ENCODE measurements at places on chromosomes 6 and 20.
A peak's percentile ranks its signal among the peaks of the same experiment; 100 is the strongest.

DNA sequence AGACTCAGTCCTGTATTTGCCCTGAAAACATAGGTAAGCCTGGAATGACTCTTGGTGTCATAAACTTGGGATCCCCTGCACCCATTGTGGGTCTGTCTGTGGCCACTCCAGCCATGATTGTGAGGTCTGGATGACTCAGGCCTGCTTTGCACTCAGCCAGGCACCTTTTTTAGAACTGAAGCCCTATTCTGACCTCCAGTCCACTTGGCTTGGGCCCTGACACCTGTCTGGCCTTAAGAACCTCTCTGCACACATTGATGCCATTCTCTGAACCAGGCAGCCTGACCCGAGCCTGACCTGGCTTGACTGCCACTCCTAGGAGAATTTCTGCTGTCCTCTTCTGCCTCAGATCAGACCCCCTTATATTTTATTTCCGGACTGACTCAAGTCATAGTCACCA is 383.7 kb downstream of the MAFB start:
- DNase-seq: no peak

GRCh38 chr6:33620856-33621710 is at the start of gene ITPR3:
ITPR3 (plus strand) TSS chr6:33621322; CDS start chr6:33621603, 281 bp downstream.
- peak; percentile 87 for DNase-seq

- no peak for DNase-seq
Observed at GRCh38 chr6:14807130-14807529, 438.7 kb upstream of the JARID2 start.

GRCh38 chr20:32505723-32506473 is 79.2 kb downstream of the NOL4L start:
- no peak for DNase-seq

DNA sequence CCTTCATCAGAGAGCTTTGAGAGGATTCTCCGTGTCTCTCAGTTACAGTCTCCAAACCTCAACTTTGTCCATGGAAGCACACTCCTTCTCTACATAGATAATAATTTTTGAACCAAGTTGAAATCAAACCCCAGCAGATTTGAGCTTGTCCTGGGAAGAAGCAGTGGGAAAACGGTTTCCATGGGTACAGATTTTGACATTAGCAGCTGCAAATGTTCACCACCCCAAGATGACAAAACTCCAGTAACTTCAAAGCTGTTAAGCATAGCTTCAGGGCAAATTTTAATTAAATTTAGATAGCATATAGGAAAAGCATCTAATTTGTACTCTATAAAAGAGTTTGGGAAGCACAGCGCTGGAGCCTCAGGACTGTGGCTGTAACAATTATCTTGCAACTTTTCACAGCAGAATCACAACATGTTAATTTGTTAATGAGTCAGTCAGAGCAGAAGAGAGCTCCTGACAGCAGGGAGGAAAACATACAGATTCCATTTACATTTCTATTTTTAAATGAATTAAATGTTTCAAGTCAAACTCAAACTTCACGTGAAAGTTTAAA is 240.7 kb downstream of the BMP7 start:
- DNase-seq: no peak

GRCh38 chr6:88020439-88020838 is 27.2 kb upstream of the SPACA1 start:
- DNase-seq: no peak

DNA sequence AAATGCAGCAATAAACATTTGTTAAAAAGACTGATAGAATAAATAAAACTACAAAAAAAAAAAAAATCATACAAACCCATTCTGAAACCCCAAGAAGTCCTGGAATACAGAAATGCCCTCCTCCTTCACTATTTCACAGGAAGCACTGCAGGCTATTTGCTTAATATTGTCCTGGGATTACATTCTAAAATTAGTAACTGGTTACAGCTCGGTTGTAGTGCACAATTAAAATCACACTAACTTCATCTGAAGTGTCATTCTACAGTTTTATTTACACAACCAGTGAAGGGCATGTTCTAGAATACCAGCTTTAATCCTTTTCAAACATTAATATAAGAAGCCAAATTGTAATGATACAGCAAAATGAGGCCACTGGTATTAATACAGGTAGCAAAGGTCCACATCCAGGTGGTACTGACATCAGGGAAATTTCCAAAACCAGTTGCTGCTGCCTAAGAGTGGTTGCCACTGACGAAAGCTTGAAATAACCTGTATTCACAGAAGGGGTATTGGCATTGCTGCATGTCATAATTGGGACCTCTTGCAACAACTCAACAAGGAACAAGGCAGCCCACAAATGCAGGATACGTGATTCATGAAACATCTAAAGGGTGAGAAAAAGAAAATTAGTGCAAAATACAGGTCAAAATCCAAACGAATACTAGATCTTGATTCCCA is 26.9 kb downstream of the AKIRIN2 start:
- no peak for DNase-seq

- DNase-seq: no peak
Observed at GRCh38 chr6:146097586-146097985, 68.7 kb downstream of the GRM1 start.

- DNase-seq: no peak
Observed at GRCh38 chr6:170372380-170373325, 66.1 kb downstream of the FAM120B start.

DNA sequence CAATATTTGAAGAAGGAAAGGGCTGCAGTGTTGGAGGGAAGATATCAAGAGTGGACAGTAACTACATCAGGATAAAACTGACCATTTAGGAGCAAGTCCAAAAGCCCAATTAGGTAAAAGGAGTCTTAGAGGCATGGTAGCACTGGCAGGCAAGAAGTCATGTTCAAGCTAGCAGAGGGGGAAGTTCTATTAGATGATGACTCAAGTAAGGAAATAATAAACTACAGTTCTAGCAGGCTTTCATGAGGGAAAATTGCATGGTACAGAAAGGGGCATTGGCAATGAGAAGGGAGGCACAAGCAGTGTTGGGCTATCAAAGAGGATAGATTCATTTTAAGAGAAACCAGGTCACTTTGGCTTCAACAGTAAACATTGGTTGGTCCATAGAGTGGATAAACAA is 156.1 kb upstream of the PTPRK start:
- no peak for DNase-seq

GRCh38 chr6:52696418-52696817 is 25.5 kb downstream of the TMEM14A start:
- no peak for DNase-seq

- DNase-seq: peak; percentile 58
Observed at GRCh38 chr6:170147056-170147787, 143.7 kb downstream of the DLL1 start.

- DNase-seq: no peak
Observed at GRCh38 chr6:14690120-14691056, 555.5 kb upstream of the JARID2 start.

- no peak for DNase-seq
Observed at GRCh38 chr20:51424270-51425117, 118.0 kb downstream of the NFATC2 start.

DNA sequence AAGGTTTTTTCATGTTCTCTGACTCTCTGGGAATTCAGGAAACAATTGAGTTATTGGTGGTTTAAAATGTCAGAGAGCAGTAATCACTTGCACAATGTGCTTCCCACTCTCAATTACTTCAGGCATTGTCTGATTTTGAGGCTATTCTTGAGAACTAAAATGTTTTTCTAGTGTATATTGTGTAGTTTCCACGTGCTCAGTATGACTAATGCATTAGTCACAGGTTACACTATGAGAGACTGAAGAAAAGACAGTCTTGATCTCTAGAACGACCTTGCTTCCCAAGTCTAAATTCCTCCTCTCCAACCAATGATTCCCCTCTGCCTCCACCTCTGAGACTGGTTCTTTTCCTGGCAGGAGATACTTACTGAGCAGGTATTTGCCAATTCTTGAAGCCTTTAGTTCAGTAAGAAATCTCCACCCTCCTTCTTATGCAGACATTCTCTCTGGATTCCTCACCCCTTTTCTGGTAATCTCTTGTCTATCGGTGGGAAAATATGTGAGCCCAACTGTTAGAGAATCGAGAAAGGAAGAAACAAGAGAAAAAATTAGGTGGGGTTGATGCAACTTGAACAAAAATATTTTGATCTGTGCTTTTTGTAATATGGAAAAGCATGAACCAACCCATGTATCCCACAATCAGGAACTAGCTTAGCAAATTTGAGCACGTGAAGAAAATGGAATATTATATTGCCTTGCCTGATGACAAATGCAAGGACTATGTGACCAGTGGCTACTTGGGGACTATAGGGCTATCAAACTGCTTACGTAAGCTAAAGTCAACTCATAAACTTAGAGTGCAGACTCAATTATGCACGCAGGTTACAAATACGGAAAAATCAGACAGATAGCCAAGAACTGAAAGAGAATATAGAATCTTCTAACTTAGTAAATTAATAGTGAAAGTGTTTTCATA is 61.1 kb upstream of the SLC22A16 start:
- DNase-seq: no peak

DNA sequence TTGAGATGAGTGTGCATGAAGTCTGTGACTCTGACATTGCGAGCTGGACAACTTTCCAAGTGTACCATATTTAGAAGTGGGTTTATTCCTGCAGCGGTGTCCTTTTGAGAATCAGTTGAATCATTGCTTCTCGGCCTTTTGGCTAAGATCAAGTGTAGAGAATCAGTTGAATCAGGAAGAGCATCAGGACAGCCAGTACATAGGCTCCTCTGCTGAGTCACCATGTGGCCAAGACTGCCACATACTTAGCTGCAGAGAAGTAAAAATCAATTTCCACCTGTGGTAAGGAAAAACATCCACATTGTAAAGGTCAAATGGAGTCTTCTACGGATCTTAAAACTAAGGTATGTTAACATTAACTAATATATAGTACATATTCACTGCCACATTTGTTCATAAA is 428.4 kb upstream of the MARCKS start:
- no peak for DNase-seq

GRCh38 chr6:161319231-161319630 is 45.4 kb upstream of the AGPAT4 start:
- no peak for DNase-seq

DNA sequence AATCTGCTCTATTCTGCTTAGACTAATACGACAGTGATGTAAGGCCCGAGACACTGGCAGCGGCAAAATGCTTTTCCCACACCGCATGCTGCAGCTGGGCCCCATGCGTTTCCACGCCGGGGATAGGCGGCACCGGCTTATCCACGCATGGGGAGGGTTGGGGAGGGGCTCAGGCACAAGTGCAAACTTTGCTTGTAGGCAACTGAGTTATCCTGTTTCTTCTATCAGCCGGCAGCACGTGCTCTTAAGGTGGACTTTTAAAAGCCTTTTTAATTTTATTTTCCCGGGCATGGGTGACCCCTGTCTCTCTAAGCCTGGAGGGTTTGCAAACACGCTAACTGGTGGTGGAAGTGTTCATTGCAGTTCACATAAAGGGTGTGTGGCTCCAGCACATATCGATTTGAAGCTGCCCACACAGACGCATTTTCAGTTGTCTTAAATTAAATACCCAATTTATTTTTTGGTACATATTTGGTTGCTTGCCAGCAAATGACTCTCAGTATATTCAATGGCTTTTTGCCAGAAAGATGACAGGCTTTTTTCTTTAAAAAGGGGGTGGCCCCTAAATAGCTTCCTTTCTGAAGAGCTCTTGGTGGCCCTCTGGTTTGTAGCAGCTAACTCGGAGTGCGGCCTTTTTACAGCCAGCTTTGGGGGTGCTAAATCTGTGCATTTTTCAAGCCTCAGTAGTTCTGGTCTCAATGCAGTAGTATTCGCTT is 561.8 kb upstream of the AGPAT4 start:
- no peak for DNase-seq

- DNase-seq: no peak
Observed at GRCh38 chr20:59985864-59986263, 27.6 kb downstream of the CDH26 start.

DNA sequence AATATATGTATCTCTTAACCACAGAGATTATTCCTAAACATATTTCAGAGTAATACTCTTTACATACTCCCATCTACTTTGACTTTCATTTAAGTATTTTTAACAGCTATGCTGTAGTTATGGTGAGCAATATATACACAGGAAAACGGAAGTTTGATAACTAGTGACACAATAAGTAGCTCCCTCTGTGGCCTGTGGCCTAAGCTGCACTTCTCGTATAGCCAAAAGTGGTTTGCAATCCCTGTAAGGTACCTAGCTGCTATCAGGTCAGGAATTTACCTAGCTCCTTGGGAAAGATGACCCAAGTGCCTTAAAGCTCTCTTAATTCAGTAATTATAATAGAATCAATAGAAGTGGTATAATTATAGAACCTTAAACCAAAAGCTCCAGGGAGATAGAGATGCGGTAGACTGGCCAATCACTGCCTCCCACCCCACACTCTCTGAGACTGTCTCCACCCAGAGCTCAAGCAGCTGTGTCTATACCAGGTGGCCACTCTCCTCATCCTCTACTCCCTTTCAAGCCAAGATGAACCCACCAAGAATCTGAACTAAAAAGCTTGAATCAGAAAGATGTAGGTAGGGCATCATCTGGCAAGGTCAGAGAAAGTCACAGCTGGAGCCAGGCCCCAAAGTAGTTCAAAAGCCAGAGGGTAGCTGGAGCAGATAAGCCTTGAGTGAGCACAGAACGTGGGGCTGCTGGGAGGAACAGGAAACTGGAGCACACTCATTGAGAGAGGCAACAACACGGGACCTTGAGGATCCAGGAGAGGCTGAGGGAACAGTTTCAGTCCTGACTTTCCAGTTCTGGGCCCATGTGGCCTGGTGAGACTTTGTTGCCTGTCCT is 84.9 kb upstream of the ASF1A start:
- DNase-seq: no peak

- no peak for DNase-seq
Observed at GRCh38 chr6:149834513-149835481, 29.4 kb downstream of the LRP11 start.
